ENCODE measurements at places on chromosomes 4 and X.
A peak's percentile ranks its signal among the peaks of the same experiment; 100 is the strongest.

GRCh38 chr4:52996261-52997131, 134.4 kb downstream of the RASL11B start:
- DNase-seq, result no peak

DNA sequence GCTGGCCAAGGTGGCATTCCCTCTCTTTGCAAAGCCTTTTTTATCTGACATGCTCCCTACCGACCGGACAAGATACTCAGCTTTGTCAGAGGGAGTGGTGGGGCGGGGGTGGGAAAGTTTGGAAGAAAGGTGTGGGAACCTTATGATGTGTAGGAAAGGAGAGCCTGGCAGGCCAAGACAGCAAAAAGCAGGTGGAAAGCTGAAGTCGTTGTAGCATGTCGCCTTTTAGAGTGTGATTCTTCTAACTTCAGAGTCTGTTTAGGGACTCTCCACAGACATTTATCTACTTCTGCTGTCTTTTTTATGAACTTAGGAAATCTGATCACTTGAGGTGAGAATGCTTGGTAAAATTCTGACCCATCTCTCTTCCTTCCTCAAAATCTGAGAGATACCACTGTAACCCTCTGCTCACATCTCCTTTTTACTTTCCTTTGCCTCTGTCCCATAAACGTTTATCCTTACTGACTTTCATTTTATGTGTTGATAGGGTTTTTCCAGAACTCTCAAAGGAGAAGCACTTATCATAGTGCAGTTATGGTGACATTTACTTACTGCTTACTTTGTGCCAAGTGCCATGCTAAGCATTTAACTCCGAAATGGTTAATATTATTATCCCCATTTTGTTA, 8.2 kb upstream of the RUFY3 start:
- peak; percentile 92 for DNase-seq

DNA sequence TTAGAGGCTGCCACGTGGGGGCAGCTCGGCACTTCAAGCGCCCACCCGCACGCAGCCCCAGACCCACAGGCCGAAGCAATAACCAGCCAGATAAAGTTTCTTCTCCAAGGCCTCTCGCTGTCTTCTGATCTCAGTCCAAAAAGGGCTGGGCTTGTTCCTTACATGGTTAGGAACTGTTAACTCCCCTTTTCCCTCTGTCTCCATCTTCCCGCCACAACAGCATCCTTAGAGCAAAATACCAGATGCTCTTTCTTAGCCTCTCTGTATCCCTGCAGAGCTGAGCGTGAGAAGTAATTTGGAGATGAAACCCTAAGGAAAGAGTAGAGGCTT, 23.4 kb upstream of the KIAA1210 start:
- no peak for DNase-seq

DNA sequence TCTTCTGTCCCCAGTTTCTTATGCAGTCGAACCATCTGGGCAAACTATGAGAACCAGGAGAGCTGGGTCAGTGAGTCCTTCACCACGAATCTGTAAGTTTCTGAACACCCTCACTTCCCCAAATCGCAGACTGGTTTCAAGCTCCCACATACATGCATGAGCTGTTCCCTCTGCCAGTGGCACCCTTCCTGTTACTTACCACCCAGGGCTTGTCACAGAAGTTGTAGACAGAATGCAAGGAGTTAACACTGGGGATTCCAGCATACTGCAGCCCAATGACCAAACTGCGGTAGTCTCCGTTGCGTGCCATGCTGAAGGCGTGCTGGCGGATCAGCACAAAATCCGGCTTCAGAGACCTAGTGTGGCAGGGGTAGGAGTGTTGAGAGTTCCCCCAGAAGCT, 14.6 kb downstream of the SYN1 start:
- peak; percentile 75 for DNase-seq

GRCh38 chr4:106986486-106986885, 49.6 kb downstream of the DKK2 start:
- DNase-seq, result no peak

DNA sequence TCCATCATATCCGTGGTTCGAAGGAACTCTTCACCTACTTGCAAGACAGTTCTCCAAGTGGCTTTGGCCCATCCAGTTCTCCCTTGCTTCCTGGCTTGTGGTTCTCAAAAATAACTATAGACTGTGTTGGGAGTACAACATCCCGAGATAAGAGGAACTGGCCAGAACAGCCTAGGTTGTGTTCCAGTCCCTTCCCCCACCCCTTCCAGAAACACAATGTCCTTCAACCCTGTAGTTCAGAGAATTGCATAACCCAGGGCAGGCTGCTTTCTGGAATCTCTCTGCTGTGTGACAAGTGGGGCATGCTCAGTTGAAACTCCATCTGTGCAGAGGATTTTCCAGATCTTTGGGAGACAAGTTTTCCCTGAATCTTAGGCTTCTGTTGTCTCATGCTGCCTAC, 206.5 kb downstream of the PCDH10 start:
- no peak for DNase-seq

DNA sequence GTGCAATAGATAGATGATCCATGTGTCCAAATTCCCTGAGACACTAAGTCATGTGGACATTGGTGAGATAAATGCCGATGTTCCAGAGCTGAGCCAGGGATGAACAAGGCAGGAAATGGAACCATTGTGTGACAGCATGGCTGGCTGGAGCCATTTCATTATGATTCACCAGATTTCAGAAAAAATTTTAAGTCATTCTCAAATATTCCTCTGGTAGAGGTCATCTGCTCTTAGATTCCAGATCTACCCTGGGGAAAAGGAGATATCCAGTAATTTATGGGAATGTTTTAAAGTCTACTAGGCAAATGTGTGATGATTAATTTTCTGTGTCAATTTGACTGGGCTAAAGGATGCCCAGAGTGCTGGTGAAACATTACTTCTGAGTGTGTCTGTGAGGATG, 287.3 kb downstream of the STK32B start:
- no peak for DNase-seq

DNA sequence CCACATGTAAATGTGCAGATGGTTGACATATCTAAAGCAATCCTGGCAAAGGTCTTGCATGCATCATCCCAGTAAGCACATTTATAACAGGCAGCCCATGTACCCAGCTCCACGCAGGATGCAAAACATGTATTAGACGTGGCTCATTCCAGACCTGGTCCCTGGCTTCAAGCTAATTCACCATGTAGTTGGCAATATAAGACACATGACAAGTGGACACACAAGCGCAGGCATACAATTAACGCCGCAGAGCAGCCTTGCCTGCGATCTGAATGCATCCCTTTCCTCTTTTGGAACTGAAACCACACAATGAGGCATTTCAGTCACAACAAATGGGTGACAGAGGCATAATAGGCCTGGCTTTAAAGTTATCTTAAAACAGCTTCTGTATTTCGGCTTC, 114.5 kb upstream of the TRIM2 start:
- no peak for DNase-seq

- DNase-seq, result no peak
These were observed 22.2 kb downstream of the TRIM61 start for GRCh38 chr4:164955107-164955805.

DNA sequence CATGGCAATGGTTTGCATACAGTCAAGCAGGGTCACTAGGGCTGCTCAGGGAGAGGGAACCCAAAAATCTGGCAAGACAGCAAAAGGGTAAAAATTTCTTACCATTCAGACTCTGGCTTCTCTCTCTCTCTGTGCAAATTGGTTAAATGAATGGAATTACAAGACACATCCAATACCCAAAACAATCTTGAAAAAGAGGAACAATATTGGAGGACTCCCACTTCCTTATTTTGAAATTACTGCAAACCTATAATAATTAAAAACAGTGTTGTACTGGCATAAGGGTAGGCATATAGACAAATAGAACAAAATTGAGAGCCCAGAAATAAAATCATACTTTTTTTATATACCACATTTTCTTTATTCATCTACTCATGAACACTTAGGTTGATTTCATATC, 24.1 kb downstream of the ETDA start:
- no peak for DNase-seq

GRCh38 chr4:183256756-183257385, 63.2 kb downstream of the CLDN22 start:
- DNase-seq, result peak; percentile 44

DNA sequence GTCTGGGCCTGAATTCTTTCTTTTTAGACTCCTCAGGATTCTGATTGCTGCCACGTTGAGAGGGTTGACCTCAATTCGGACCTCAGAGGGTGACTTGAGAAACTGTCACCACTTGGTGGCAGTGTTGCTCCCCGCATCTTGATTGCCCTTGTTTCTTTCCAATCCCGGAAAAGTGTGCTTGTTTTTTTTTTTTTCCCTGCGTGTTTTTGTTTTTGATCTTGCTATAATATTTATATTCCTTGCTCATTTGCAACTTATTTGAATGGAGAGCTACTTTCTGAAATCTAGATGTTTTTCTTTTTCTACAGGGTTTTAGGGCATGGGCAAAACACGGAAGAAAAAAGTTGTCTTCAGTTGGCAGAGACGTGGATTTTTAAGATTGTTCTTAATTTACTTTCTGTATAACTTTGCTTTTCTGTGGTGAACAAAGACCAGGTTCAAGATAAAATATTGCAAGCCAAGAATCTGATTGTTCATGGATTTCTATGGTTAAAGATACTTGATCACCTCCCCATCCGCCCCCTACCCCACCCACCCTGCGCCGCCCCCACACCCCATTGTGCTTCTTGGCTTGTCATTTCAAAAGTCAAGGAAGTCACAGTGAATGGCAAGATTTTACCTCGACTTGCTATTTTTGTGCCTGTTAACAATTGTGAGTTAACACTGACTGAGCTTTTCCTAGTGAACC, 102.0 kb downstream of the PTTG2 start:
- peak; percentile 87 for DNase-seq

DNA sequence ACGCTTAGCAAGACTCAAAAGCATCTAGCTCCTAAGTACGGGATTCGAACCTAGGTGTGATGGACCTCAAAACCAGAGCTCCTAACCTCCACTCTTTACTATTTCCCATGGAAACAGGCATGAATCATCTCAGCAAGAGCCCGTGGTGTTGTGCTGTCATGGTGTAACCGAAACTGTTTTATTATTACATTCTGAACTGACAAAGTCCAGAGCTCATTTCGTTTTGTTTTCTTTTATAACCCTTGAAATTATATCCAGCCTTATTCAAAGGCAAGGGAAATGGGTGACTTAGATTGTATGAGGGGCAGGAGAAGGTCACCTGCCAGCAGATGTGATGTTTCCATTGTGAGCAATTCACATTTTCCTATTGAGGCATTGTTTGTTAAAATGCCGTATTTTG, 301.1 kb downstream of the FRMPD4 start:
- DNase-seq, result no peak

DNA sequence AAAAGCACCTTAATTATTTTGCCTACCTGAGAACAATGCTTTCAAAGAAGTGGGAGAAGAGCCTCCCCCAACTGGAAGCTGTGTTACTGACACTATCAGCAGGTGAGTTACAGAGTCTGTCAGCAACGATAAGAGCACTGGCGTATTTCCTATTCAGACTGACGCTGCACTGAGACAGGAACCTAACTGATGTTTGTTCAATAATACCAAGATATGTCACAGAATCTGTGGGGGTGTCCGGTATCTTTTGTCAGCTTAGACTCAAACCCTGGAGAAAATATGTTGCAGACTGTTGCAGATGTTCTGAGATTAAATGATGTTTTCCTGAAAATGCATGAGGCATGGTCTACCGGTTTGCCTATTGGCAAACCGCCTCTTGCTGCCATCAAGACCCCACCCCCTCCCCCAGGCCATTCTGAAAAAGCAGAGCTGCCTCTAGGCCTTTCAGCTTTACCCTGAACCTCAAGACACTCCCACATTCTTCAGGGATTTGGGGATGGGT, 115.2 kb upstream of the KIT start:
- no peak for DNase-seq

DNA sequence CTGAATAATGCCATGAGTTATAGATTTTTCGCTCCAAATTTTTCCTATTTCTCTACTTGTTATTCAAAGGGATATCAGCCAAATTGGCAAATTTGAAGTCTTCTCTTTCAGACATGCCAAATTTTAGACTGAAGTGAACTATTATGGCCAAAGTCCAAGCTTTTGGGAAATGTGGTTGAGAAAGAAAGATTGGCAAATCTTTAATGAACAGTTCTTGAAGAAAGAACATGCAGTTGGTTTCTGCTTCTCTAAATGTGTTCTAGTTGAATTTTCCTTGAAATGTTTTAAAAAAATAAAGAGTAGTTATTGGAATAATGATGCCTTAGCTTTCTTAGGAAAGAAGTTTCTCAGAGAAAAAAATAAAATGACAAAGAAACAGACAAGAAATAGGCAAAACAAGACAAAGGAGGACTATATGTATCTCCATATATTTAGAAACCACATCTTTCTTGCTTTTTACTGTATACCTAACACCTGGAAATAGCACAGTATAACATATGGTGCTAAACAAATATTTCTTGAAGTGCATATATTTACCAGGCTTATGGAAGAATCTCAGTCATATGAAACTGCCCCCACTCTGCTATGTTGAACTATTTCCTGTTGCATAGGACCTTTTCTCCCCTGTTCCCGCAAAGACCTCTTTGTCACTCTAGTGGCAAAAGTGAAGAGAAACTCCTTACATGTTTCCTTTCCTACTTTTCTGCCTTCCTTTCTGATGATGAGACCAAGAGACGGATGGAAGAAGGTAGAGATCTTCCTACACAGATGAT, 250.0 kb downstream of the ARHGAP24 start:
- no peak for DNase-seq

GRCh38 chrX:77743720-77744119, 42.3 kb downstream of the ATRX start:
- DNase-seq, result no peak

DNA sequence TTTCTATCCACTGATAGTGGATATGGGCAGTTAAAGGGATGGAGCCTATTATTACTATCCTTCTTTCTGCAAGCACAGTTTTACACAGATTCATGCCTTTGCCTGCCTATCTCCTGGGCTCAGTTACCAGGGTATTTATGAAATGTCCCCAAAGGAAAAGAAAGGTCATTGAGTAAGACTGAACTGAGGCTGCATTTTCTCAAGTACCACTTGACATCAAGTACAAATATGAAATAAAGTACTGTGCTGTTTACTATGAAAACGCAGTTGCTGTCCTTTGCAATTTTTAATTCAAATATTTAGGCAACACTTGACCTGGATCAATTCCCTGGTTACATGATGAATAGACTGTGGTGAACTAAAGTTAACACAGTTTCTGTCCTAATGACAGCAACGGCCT, 23.5 kb upstream of the SPANXN4 start:
- DNase-seq, result no peak

GRCh38 chrX:50698944-50699343, 115.0 kb downstream of the SHROOM4 start:
- DNase-seq, result no peak

GRCh38 chrX:37993176-37993575, 13.2 kb upstream of the SYTL5 start:
- no peak for DNase-seq

DNA sequence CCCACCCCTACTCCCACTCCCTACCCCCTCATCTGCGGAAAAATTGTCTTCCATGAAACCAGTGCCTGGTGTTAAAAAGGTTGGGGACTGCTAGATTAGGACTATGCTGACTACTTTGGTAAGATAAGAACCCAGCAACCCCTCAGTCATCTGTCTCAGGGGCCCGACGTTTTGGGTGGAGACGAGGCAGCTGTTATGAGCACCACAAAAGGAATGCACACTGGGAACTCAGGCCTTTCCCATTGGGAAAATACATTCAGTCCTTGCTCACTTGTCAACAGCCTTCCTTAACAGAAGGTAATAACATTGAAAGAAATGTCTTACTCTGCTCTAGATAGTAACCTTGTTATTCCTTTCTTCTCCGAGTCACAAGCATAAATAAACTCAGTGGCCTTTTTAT, 310.8 kb downstream of the AFF2 start:
- DNase-seq, result no peak
